Stimulated activated naive CD8-positive, alpha-beta T cell treated with anti-CD3 and anti-CD28 coated beads, Interleukin-15, Interleukin-2, amounts not matched to agents 100 U/mL and 50 U/mL, for 24 hours (primary cell): ENCODE measurements at places on chromosomes 2 and 18.

- DNase-seq = no peak
Measured at GRCh38 chr2:153891051-153891450, 19.3 kb downstream of the GALNT13 start.

- DNase-seq = no peak
Measured at GRCh38 chr18:45166836-45167551, 448.3 kb upstream of the SLC14A2 start.

- DNase-seq = no peak
Measured at GRCh38 chr2:231312066-231312465, 83.4 kb upstream of the B3GNT7 start.

- peak; percentile 78 for DNase-seq
Measured at GRCh38 chr2:96528006-96528699, 8.4 kb upstream of the ARID5A start.

DNA sequence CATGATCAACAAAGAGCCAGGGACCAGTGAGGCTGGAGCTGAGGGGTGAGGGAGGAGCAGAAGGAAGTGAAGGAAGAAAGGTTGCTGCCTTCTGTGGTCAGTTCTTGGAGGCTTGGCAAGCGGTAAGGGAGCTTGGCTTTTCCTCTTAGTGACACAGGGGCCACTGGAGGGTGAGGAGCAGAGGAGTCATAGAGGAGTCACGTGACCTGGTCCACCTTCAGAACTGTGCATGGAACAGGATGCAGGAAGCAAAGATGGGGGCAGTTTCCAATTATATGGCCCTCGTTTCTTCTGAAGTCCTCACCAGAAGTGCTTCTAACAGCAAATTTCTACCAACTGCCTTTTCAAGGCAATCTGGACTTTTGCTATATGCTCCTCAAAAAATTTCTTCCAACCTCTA, 326.9 kb upstream of the SMIM21 start:
- no peak for DNase-seq

GRCh38 chr2:145635706-145636427, 1115.9 kb upstream of the ZEB2 start:
- DNase-seq = no peak

GRCh38 chr18:3086871-3087270, 73.9 kb upstream of the LPIN2 start:
- DNase-seq = no peak

DNA sequence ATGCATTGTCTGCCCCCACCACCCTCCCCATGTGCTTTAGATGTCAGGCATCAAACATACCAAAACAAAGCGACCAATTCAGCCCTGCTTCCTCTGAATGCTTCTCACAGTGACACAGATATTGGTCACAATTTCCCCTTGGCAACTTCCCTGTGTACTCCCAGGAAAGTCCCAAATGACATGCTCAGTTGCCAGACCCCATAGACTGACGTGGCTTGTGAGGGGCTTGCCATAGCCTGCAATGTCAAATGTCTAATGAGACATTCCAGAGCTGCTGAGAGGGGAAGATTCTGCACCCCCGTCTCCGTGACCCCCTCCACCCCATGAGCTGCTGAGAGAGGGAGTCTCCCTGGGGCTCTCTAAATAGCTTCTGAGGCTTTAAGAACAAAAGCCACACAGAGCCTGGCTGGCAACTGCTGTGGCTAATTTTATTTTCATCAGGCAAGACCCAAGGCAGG, 47.3 kb downstream of the RFTN2 start:
- DNase-seq = no peak

GRCh38 chr2:215970425-215970824, 42.9 kb downstream of the MREG start:
- peak; percentile 14 for DNase-seq

DNA sequence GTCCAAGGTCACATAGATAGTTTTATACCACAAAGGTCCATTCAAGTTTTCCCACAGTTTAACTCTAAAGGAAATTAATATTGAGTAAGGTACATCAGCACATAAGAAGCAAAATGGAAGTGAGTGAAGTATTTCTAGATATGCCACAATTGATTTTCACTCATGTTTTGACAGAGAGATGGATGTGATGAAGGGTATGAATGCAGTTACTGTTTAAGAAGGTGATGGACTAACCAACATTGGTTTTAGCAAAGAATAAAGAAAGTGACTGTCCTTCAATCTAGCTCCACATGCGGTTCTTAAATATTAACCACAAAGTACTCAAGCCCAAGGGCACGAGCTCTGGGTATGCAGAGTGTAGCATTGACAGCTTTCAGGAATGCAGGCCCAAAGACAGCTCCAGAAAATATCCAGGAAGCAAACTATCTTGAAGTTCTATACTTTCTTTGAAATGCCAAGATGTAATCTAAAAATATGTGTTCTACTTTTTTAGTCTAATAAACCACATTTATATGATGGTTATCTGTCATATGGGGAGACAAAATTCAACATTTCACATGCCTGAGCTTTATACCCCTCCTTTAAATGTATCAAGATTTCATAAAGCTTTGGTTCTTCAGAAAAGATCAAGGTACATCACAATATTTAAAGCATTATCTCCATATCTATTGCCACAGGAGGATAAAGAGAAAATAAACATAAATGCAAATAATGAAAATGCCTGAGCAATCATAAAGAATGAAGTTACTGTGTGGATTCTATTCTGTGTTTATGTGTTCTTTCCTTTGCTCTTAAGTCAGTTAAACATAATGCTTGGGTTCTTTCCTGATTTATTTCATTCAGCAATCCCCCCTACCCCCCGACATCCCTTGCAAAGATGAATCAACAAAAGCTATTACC, 6.7 kb upstream of the SCN1A start:
- DNase-seq = no peak

DNA sequence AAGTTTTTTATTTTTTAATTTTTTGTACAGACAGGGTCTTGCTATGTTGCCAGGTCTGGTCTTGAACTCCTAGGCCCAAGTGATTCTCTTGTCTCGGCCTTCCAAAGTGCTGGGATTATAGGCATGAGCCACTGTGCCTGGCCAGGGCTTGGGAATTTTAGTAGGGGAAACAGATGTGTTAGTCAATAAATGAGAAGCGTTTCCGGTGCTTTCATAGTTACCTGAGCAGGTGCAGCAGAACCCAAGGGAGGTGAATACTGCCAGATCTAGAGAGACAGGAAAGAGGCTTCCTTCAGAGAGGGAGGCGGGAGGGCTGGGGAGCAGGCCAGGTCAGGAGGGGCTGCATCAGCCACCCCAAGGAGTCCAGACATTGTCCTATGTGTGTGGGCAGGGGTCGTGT, 30.5 kb upstream of the IMPA2 start:
- DNase-seq = no peak

DNA sequence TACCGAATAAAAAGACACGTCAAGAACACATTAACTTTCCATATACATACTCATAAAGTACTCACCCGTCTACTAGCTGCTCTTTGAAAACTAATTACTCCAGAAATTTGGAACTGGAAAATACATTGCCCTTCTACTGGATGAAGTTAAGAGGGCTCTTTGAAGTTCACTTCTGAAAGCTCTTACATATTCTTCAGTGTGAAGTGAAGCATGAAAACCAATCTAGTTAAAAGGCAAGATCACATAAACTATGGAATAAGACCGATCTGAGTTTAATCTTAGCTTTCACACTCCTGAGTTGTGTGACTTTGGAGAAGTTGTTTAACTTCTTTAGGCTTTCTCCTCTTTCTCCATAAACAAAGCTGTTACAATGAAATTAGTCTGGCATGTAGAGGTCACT, 38.5 kb downstream of the REV1 start:
- no peak for DNase-seq
